ENCODE measurements at places on chromosomes 12 and 14.

DNA sequence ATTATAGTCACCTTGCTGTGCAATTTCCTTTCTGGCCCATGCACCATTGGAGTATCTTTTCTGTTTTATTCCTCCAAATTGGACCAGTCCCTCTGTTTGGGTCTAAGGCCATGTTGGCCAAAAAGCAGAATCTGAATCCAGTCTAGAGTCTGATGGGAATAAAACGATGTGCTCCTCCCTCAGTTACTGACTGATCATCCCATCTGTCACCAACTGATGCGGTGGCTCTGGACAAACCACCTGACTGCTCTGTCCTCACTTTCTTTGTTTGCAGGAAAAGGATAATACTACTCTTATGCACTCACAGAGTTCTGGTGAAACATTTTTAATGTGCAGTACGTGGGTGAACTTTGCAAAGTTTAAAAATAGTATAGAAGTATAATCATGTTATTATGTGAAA is 120.2 kb upstream of the HIF1A start:
- DNase-seq = no peak

GRCh38 chr14:41825622-41826021 is 218.9 kb downstream of the LRFN5 start:
- no peak for DNase-seq

DNA sequence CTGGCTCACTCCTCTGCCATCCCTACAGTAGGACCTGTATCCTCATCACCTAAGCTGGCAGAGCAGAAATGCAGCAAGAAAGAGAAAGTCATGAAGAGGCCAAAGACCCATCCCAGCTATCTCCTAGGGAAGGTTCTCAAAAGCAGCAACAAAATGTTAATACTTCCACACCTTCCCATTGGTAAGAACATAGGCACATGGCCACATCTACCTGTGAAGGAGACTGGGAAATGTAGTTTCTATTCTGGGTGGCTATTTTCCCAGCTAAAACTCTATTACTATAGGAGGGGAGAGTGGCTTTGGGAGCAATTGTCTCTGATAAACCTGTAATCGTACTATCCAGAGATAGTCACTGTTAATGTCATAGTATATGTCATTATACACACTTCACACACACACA is 13.7 kb upstream of the EIF2B2 start:
- no peak for DNase-seq

DNA sequence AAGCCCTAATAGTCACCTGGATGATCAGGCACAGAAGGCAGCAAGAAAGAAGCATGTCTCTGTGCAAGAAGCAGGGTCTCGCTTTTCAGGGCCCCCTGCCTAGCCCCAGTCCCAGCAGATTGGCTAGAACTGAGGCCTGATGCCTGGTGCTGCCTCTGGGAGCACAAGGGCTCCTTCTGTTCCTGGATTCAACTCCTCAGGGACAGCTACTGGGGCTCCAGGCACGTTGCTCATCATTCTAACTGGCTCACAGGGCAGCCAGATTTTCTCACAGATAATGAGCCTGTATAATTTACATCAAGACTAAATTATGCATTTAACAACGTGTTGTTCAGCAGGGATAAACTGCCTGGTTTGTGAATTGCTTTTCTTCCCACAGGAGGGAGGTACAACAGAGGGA is 106.5 kb upstream of the PLXNC1 start:
- no peak for DNase-seq

DNA sequence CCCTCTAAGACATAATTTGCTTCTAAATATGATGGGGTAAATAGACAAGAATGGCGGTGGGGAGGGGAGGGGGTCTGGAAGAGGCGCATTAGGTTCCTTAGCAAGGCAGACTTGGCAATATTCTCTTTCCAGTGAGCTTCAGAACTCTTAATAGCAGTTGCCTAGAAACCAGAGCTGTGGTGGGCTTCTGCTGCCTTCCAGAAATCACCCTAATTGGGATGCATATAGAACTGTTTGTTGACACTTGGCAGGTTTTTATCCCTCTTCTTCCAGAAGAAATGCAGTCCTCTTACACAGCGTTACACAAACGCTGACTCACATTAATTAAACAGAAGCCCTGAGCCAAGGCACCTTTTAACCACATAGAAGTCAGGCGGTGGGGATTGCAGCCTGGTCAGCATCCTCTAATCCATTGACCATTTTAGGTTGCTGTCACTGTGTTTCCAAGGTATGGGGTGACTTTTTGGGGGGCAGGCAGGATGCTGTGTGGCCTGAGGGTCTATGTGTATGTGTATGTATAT is 114.1 kb downstream of the CCDC60 start:
- DNase-seq = no peak

- DNase-seq = no peak
Measured at GRCh38 chr14:104333646-104334423, 195.4 kb downstream of the KIF26A start.

GRCh38 chr14:98120831-98121464 is 1151.0 kb downstream of the BCL11B start:
- no peak for DNase-seq

GRCh38 chr12:69648476-69648875 is 37.8 kb upstream of the LRRC10 start:
- no peak for DNase-seq

DNA sequence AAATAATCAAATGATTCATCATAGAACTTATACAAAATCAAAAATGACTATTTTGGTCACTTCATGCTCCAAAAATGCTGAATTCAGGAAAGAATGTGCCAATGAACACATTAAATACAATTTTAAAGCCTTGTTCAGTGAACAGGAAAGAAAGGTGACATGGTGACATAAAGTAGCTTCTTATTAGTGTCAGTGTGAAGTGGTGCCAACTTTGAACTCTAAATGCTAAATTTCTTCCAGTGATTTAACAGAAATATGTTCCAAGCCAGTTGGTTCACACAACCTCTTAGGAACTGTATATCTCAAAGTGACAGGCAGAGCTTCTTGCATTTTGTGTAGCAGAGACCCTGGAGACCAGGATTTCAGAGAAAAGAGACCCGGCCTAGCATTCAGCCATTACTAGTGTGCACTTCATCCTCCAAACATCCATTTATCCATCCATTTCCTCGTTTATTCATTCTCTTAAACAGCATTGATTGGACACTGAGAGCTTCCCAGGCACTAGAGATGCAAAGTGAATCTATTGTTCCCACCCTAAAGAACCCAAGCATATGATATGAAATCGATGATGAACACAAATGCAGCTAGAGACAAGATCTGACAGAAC is 95.2 kb downstream of the FAR2 start:
- no peak for DNase-seq

DNA sequence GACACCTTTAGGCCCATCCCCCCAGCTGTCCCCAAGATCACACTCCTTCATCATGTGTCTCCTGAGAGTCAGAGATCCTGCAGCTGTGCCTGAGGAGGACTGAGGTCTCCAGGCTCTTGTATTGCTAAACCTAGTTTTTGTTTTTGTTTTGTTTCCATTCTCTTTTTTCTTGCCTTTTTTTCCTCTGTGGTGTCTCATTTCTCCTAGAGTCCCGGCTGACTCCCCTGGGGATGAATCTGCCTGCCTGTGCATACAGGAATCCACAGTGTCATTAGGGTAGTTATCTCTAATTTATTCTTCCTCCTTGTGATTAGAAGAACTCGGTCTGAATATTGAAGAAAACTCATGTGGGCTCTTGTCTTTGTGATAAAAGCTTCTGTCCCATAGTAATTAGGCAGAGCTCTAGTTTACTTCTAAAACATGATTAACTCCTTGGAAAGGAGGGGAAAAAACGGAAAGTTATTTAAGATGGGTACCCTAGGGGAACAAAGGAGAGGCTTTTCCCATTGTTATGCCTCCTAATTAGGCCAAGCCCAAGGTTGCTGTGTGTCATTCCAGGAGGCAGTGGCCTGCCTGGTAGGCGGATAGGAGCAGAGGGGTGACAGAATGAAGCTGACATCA is 343.2 kb downstream of the ZFP36L1 start:
- no peak for DNase-seq

DNA sequence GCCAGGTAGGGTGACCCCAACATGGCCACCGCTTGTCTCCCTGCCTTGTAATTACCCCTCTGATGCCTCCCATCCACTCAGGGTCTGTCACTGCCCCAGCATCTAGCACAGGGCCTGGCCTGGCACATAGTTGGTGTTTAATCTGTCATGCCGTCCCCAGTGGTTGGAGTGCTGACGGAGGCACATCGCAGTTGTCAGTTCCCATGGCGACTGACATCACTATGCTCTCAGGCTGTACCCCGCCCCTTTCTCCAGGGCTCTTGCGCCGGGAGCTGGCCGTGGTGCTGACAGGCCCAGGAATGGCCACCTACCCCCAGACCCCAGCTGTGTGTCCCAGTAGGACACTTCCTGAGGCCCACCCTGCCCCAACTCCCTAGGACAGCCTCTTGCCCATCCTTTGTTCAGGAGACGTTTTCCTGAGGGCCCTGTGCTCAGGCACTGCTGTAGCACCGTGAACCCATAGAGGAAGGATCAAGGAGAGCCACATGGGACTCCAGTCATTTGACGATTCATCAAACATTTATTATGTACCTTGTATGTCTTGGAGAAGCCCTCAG is 23.0 kb downstream of the FAM222A start:
- DNase-seq = no peak

- no peak for DNase-seq
Measured at GRCh38 chr12:22248121-22248520, 86.4 kb downstream of the ST8SIA1 start.

GRCh38 chr12:92650228-92650822 is 52.5 kb upstream of the PLEKHG7 start:
- DNase-seq = no peak

DNA sequence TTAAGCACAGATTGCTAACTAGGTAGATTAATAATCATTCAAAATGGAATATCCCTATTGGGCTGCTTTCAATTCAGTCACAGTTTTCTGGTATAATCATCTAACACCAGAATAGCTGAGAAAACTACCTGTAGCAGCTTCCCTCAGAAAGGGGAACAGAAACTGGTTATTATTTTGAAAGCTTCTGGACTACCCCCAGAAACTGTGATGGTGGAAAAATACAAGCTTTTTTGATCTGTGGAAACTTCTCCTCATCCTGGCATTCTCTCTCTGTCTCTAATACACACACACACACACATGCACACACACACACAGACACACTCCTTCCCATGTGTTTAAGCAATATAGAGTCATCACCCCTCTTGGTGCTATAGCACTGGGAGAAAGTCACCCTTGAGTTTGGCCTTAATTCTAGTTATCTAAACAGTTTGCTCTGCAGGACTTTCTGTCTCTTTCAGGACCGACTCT is 251.5 kb upstream of the LMO3 start:
- no peak for DNase-seq

DNA sequence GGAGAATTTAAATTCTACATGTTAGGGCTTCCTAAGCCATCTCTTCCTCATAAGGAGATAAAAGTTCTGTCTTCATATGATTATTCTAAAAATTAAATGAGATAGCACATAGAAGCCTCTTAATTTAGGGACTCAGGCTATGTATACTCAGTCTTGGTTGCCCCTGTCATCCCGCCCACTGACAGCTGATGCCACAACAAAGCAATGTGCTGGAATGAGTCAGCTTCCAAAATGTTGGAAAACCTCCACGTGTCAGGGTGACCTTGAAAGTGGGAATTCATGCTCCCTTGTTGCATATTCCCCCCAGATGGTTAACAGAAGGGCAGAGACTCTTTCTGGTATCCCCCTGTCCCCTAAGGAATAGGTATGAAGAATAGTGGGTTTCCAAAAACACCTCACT is 238.0 kb upstream of the DDHD1 start:
- DNase-seq = no peak

DNA sequence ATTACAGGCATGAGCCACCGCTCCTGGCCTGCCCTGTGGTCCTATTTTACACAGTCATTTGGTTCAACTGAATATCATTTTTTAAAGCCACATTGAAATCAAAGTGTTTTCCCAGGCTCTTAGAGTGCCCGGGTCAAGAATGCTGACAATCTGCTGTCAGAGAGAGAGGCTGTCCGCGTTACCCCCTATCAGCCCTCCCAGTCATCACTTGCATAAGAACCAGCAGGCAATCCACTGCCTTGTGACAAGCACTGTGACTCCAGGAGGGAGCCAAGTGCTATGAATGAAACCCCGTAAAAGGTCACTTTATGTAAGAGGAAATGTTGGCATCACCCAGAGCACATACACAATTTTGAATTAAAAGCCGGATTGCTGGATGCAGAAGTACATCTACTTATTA is 13.5 kb downstream of the PHLDA1 start:
- DNase-seq = no peak

DNA sequence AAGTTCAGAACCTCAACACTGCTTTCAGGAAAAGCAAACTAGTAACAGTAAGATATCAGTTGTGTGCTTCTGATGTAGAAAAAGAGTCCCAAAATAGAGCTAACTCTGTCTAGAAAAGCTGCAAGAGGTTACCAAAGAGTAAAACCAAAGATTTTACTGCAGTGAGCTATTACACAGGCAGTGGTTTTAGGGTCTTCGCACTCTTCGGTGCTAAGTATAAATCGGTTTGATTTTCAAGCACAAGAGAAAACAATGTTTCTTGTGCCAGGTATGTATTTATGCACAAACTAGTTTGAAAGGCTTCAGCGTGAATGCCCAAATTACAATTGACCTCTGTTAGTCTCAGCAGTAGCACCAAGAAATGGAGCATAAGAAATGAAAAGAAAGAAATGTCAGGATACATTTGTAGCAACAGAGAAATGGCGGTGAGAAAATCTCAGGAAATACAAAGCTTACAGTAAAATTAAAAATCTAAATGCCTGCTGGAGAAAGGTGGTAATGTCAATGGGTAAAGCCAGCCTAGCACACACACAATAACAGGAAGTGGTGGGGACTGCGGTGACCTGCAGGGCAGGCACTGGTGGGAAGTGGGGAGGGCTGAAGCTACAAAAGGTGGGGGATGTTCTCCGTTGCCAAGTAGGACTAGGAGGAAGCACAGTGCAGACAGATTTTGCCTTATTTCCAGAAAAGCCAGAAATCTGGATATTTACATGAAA is 18.0 kb upstream of the DYRK2 start:
- peak; percentile 81 for DNase-seq

- no peak for DNase-seq
Measured at GRCh38 chr14:60643463-60644314, 5.6 kb downstream of the SIX1 start.

DNA sequence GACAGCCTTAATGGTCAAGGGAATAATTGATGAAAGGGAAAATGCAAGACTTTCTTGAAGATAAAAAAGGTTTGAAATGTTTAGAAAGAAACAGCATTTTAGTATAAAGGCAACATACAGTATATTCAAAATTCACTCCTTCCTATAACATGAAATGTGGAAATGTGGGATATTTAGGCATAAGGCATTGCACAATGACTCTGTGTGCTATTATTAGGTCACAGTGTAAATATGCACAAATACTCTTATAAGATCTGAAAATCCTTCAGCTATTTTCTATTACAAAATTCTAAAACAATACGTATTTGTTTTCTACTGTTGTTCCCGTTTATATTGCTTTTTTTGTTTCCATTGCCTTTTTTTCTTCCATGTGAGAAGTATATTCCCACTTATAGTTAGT is 127.7 kb downstream of the SLC16A7 start:
- DNase-seq = no peak

GRCh38 chr14:55588259-55588699 is 8.3 kb downstream of the KTN1 start:
- no peak for DNase-seq

DNA sequence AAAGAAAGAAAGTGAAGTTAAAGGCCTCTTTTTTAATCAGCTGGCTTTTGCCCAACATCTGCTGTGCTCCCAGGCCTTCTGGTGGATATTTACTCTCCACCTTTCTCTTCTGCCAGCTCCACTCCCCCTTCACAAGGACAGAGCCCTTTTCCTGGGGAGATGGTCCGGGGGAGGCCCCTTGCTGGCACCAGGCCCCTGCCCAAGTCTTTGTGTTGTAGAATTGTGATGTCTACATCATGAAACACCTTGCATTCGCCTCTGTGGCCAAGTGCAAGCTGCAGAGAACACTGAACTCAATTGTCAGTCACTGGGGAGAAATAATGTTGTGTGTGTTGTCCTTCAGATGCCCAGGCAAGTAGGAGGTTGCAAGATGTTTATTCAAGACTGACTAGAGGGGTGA is 150.3 kb downstream of the DPF3 start:
- no peak for DNase-seq

Data from activated T-helper 1 cell treated with Interleukin-2 at 50 U/mL for 16 hours (primary cell).